Central memory CD4-positive, alpha-beta T cell (primary cell): ENCODE measurements at places on chromosomes 3 and 15.

GRCh38 chr3:100697172-100697571 lies 12.1 kb upstream of the TFG start:
- DNase-seq, result no peak

DNA sequence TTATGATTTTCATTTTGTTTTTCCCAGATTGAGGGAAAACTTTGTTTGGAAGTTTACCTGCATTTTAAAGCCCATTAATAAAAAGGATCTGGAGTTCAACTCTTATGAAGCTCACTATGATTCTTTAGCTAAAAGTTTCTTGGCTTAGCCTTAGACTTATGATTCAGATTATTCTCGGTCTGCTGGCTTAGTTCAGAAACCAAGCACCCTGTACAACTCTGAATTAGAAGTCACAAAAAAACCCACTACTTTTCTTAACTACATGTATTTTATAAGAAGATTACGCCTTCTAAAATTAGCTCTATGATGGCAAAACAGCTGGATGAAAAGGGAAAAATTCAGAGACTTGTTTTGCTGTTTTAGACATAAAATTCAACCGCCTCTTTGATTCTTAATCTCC lies 14.3 kb upstream of the DENND4A start:
- no peak for DNase-seq

DNA sequence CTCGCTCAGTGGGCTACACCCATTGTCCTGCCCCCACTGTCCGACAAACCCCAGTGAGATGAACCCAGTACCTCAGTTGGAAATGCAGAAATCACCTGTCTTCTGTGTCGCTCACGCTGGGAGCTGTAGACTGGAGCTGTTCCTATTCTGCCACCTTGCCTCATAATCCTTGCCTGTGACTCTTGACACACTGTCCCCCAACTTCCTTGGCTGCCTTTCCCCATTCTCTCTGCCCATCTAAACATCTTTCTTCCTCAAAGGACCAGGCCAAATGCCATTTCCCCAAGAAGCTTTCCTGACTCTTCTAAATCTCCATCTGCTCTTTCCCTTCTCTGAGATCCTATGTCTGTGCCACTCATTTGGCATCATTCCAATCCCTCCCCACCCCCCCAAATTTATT lies 9.7 kb upstream of the CD80 start:
- no peak for DNase-seq

DNA sequence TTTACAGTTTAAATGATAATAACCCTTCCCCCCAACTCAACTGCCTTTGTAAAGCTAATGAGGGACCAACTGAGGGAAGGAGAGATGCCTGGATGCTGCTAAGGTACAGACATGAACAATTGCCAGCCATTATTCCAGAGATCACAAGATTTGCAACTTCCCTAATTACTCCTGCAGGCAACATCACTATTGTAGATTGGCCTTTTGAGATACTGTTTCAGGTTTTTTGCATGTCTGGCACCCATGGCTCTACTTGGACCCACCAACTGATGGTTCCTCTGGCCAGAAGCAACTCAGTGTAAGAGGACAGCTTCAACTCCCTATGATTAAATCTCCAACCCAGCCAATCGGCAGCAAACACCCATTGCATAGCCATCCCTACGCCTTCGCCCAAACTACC lies 478.7 kb downstream of the FHIT start:
- DNase-seq, result no peak

- DNase-seq, result no peak
Observed at GRCh38 chr3:115576325-115576875, 46.9 kb upstream of the GAP43 start.

- DNase-seq, result no peak
Observed at GRCh38 chr3:104988496-104988895, 378.2 kb upstream of the ALCAM start.

GRCh38 chr3:71916747-71917369 lies 131.9 kb upstream of the PROK2 start:
- no peak for DNase-seq

DNA sequence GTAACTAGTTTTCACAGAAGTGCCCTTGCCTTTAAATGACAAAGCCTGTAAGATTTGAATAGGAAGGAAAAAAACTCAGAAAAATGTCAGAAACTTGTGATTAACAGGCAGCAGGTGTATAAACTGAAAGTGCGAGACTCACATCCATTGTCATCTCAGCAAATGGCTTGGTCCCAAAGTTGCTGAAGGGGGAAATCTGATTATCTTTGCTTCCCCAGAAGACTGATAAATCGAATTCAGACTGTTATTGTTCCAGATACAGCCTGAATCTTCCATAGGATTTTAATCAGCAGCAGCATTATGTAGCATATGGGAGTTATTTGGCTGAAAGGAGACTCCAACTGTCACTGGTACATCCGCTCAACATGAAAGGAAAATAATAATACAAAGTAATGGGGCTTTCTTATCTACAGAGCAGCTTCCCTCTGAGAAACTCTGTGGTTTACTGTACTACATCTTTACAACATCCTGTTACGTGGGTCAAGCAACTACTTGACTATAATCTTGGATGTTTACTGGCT lies 550.4 kb upstream of the CCDC54 start:
- no peak for DNase-seq

- DNase-seq, result peak; percentile 18
Observed at GRCh38 chr3:105747060-105747541, 121.7 kb downstream of the CBLB start.

- no peak for DNase-seq
Observed at GRCh38 chr15:33608714-33609113, 297.9 kb downstream of the RYR3 start.

GRCh38 chr3:102827386-102827785 lies 392.6 kb downstream of the ZPLD1 start:
- no peak for DNase-seq

- no peak for DNase-seq
Observed at GRCh38 chr3:27910456-27910855, 188.3 kb upstream of the EOMES start.

- no peak for DNase-seq
Observed at GRCh38 chr3:60803216-60804173, 447.8 kb downstream of the FHIT start.

DNA sequence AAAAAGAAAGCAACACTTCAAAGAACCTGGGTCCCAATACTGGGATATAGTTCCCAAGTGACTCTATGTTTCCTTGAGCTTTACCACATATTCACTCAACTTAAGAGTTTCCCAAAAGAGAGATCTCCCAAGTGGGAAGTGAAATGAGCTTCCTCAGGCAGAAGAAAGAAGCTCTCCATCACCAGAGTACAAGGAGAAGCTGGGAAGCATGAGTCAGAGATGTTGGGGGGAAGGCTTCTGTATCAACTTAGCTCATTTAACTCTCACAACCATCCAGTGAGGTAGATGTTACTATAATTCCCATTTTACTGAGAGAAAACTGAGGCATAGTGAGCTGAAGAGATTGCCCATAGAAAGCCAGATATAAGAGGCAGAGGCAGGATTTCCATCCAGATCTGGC lies 47.0 kb upstream of the TRIM42 start:
- DNase-seq, result no peak

DNA sequence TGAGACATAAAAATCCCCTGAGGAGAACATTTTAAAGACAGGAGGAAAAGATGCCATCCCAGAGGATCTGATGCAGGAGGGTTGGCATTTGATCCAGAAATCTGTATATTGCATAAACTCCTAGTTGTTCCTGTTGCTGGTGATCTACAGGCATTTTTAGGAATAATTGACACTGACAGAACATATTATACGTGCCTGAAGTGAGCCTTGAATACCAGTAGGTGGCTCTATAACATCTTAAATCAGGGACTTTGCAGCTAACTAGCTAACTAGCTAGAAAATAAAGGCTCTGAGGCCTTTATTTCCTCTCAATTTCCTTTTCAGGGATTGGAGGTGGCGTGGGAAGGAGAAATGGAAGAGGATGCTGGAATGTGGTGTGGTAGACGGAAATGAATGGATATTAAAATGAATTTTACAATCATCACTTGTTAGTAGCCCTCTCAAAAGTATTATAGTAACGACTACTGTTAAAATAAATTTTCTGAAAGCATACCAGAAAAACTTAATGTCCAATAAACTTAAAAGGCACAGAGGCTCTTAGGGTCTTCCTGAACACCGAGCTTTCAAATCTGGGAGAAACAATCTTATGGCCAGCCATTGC lies 73.8 kb upstream of the ZBED2 start:
- DNase-seq, result peak; percentile 52

DNA sequence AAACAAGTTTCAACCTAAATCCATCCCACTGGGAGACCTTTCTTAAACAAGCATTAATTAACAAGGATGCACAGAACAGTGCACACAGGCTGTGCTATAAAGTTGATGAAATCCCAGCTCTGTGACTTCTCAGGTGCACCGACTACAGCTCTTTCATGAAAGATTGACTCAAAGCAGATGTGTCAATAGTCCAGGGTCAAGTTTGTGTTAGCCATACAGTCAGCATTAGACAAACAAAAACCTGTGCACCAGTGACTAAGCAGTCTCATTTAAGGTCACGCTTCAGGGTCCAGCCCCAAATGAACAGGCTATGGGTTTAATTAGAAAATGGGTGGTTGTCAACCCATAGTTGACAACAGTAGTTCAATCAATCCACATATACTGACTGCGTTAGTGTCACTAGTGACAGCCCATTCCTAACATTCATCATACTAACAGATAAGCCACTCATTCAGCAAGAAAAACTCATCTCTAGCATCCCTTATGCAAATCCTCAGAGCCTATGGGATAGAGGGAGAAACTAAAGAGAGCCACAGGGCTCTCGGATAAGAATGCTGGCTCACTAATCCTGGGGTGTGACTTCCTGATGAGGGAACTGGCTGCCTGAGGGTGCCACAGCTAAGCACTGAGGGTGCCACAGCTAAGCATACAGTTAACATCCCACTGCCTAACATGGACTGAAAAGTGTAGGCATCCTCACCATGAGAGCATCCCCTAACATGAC lies 84.1 kb downstream of the WNT5A start:
- no peak for DNase-seq

- no peak for DNase-seq
Observed at GRCh38 chr3:100260081-100260684, 609 bp upstream of the TBC1D23 start.

GRCh38 chr15:78621810-78622402 lies 1.1 kb upstream of the CHRNA3 start:
- no peak for DNase-seq

- no peak for DNase-seq
Observed at GRCh38 chr3:54861248-54862067, 66.4 kb downstream of the LRTM1 start.

DNA sequence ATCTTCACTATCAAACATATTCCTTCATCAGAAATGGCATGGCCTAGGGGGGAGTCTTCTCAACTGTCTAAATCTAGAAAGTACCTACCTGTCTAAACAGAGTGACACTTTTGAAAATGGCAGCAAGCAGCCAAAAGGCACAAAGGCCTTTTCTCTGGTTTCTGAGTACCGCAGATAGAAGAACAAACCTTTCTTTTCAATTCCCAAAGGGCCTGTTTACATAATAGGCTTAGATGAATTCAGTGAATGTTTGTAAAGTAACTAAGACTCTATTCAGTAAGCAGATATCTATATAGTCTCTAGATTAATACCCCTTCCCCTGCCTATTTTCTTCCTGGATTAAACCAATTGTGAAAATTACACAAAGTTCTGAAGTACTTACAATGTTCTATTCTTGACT lies 7.1 kb downstream of the MYEF2 start:
- DNase-seq, result no peak

- DNase-seq, result no peak
Observed at GRCh38 chr3:53729618-53730017, 116.6 kb downstream of the CHDH start.

- DNase-seq, result no peak
Observed at GRCh38 chr3:12506201-12506709, 22.0 kb downstream of the TSEN2 start.

GRCh38 chr3:2212206-2212605 lies 113.5 kb downstream of the CNTN4 start:
- no peak for DNase-seq

GRCh38 chr3:10723991-10724390 lies 92.0 kb upstream of the SLC6A11 start:
- DNase-seq, result no peak

DNA sequence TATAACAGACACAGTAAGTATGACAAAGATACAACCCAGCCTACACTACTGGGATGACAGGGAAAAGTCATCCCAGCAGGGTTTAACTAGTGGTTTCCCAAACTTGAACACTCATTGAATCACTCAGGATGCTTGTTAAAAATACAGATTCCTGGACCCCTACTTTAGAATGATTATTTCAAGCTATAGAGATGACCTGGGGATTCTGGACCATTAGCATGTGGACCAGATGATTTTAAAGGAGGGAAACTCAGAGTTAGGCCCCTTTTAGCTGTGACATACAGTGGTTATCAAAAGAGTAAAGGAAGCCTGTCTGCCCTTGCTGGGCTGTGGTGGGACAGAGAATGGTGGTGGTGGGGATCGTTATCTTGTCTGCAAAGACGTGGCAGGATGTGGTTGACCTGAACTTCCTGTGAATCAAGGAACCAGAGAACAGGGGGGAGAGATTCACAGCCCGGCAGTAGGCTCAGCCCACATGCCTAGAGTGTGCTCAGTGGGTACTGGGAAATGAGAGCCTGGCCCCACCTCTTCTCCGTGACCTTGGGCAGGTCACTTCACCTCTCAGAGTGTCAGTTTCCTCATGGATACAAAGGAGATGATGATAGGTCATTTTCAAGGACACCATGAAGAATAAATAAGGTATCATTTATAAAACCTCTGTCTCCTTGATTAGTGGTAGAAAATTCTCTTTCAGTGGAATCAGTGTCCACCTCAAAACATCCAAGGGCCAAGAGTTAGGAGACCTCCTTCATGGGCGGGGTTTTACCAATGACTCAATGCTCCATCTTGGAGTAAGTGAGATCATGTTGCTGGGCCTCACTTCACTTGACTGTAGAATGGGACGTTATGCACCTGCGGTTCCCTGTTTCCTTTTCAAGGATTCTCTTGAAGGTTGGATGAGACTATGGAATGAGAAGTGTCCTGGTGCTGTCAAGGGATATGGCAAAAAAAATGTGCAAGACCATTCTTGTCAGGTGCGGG lies 306.5 kb downstream of the RPLP1 start:
- DNase-seq, result peak; percentile 96

- DNase-seq, result no peak
Observed at GRCh38 chr3:138509586-138509985, 75.2 kb downstream of the ESYT3 start.

- DNase-seq, result peak; percentile 71
Observed at GRCh38 chr15:65832549-65833364, 36.5 kb upstream of the RAB11A start.
